ENCODE measurements at places on chromosomes 3 and 15. TPM values are rescaled to one million over a fixed set of nuclear protein-coding genes. Genes with fewer than 3 reads are reported as not detected.

The MAP6D1 gene
- 1.7 TPM for total RNA-seq

The BDH1 gene
- 20.7 TPM for total RNA-seq

The PSTPIP1 gene
- 129 TPM for total RNA-seq

The C3orf20 gene
- 0.12 TPM for total RNA-seq

The DPPA2 gene
- not detected for total RNA-seq

The RTP1 gene
- not detected for total RNA-seq

The PPP1R14D gene
- total RNA-seq, result not detected

The SERPINI2 gene
- not detected for total RNA-seq

The CHRNA3 gene
- not detected for total RNA-seq

The C2CD4A gene
- 0.65 TPM for total RNA-seq

The WDR76 gene
- total RNA-seq, result 11.9 TPM

The MYLK gene
- 2.1 TPM for total RNA-seq

The CADPS gene
- total RNA-seq, result not detected

- H3K36me3 ChIP-seq, result no peaks in the 10 kb centered on the region
Measured at GRCh38 chr3:156818273-156818651, 7.9 kb upstream of the LEKR1 start.

DNA sequence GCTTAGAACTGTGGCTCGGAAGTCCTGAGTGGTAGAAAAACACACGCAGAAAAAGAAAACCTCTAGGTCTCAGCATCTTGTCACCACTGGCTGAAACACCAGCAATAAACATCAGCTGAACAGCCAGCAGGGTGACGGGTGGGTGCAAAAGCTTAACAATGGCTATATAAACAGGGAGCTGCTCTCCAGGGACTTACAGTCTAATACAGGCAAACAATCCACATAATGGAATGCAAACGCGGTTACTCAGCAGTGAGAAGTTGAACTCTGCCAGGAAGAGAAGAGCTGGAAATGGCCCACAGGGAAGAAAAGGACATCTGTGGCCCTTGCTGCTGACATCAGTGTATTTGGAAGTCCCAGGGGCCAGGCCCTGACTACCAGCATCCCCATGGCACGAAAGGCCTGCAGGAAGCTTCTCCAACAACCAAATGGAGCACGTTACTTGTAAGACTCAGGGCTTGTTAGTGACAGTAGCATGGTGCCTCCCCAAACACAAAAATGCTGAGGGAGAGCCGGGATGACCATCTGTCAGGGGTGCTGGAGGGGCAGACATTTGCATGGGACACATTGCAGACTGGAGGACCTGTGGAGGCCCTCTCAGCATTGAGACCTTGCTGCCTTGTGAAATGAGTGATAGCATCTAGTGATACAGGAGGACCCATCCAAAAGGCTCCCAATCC is 3.0 kb downstream of the HEG1 start:
- peaks cover 13% of the 10 kb centered on the region for H3K36me3 ChIP-seq
- no peak for DNase-seq
- H3K4me1 ChIP-seq, result peaks cover 65% of the 10 kb centered on the region
- H3K27me3 ChIP-seq, result no peaks in the 10 kb centered on the region
- H3K4me3 ChIP-seq, result peak overlapping the region; percentile 98
- peak overlapping the region; percentile 99 for H3K27ac ChIP-seq

DNA sequence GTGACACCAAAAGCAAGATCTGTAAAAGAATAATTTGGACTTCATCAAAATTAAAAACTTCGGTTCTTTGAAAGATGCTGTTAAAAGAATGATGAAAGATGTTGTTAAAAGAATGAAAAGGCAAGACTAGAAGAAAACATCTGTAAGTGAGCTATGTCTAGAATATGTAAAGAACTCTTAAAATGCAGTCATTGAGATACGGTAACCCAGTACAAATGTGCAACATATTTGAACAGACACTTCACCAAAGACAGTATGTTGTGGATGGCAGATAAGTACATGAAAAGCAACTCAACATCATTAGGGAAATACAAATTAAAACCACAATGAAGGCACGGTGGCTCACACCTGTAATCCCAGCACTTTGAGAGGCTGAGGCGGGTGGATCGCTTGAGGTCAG is 139.5 kb downstream of the LRIG1 start:
- no peak for DNase-seq
- peaks cover 2% of the 10 kb centered on the region for H3K4me1 ChIP-seq
- H3K4me3 ChIP-seq, result no peak overlapping the region
- H3K27me3 ChIP-seq, result no peaks in the 10 kb centered on the region
- no peak overlapping the region for H3K27ac ChIP-seq

DNA sequence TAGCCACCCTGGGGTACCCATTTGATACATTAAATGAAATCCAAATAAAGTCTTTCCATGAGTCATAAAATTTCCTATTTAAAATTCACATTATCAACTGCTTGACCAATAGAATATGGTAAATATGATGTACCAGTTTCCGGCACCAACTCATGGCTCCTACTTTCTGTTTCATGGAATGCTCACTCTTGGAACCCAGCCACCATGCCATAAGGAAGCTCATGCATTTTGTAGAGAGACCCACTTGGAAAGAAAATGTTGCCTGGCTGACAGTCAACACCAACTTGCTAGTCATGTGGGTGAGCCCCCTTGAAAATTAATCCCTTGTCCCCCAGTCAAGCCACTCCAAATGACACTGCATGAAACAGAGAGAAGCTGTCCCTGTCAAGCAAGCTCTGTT is 57.2 kb downstream of the WWTR1 start:
- DNase-seq, result no peak
- no peak overlapping the region for H3K4me3 ChIP-seq
- H3K36me3 ChIP-seq, result no peaks in the 10 kb centered on the region

DNA sequence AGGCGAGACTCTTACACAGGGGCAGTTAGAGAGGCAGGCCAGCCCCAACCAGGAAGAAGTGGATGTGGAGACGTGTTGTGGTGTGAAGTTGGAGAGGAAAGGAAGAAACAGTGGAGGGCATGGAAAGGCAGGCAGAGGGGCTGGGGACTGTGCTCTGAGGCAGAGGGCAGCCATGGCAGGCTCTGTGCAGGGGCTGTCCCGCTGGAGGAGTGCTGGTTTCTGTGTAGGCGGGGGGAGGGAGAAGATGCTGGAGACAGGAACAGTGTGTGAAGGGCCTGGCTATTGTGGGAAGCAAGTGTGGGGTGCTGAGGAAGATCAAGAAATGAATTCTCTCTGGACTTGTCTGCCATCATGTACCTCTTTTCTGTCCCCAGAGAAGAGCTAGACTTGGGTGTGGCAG is 21.0 kb downstream of the SNAPC5 start:
- peaks cover 2% of the 10 kb centered on the region for H3K36me3 ChIP-seq
- no peak for DNase-seq
- peak overlapping the region; percentile 96 for H3K27ac ChIP-seq
- H3K4me3 ChIP-seq, result no peak overlapping the region
- peaks cover 31% of the 10 kb centered on the region for H3K4me1 ChIP-seq

DNA sequence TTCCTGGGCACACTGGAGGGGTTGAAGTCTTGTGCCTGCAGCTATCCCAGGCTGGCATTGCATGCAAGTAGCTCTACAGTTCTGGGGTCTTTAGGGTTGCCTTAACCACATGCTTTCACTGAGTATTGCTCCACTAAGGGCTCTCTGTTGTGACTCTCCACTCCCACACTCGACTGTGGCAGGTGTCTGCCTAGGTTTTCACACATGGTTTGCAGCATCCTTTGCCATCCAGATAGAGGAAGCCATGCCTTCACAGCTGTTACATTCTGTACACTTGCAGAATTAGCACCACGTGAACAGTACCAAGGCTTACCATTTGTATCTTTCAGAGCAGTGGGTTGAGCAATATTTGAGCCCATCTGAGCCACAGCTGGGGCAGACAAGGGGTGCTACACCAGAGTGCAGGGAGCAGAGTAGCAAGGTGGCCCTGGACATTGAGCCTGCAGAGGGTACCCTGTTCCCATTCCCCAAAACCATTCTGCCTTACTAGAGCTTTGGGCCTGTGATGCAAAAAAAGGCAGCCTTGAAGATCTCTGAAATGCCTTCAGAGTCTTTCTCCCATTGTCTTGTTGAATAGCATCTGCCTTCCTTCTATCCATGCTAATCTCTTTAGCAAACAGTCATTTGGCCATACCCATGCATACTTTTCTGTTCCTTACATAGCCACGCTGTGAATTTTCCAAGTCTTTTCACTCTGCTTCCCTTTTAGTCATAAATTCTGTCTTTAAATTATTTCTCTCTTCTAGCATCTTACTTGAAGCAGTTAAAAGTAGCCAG is 95.2 kb upstream of the PLCL2 start:
- peaks cover 2% of the 10 kb centered on the region for H3K36me3 ChIP-seq
- no peak for DNase-seq
- H3K4me1 ChIP-seq, result peaks cover 8% of the 10 kb centered on the region
- peaks cover 12% of the 10 kb centered on the region for H3K27me3 ChIP-seq

- H3K27ac ChIP-seq, result peak overlapping the region; percentile 41
- H3K4me1 ChIP-seq, result peaks cover 5% of the 10 kb centered on the region
- peaks cover 13% of the 10 kb centered on the region for H3K27me3 ChIP-seq
- no peak overlapping the region for H3K4me3 ChIP-seq
Measured at GRCh38 chr3:149566292-149566975, 91.4 kb downstream of the WWTR1 start.

DNA sequence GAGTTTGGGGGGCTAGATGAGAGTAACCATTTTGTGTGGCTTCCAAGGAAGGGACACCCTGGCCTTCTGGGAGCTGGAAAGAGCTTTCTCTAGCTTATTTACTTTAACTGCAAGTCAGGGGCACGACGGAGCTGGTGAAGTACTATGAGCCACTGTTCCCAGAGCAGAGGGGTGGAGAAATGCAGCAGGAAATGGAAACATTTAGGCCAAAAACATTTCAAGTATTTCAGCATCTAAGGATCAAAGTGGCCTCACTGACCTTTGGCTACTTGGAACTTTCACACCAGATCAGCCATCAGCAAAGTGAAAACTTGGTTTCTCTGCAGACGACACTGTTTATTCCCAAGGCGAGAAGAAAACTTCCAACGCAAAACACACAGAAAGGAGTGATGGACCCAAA is 7.9 kb downstream of the DGKG start:
- peaks cover 3% of the 10 kb centered on the region for H3K36me3 ChIP-seq
- no peak overlapping the region for H3K4me3 ChIP-seq
- H3K27ac ChIP-seq, result no peak overlapping the region
- no peak for DNase-seq
- H3K27me3 ChIP-seq, result peaks cover 39% of the 10 kb centered on the region

- H3K4me1 ChIP-seq, result peaks cover 4% of the 10 kb centered on the region
- peaks cover 66% of the 10 kb centered on the region for H3K27me3 ChIP-seq
- no peak for DNase-seq
- H3K27ac ChIP-seq, result no peak overlapping the region
- H3K4me3 ChIP-seq, result no peak overlapping the region
Measured at GRCh38 chr15:88748081-88748480, 55.2 kb upstream of the ACAN start.

- H3K36me3 ChIP-seq, result no peaks in the 10 kb centered on the region
- H3K4me1 ChIP-seq, result no peaks in the 10 kb centered on the region
- no peak overlapping the region for H3K27ac ChIP-seq
- no peaks in the 10 kb centered on the region for H3K27me3 ChIP-seq
Measured at GRCh38 chr3:82973791-82974190, 1212.3 kb upstream of the GBE1 start.

- H3K4me1 ChIP-seq, result peaks cover 15% of the 10 kb centered on the region
- no peak for DNase-seq
Measured at GRCh38 chr15:67185621-67186225, 68.7 kb downstream of the AAGAB start.

DNA sequence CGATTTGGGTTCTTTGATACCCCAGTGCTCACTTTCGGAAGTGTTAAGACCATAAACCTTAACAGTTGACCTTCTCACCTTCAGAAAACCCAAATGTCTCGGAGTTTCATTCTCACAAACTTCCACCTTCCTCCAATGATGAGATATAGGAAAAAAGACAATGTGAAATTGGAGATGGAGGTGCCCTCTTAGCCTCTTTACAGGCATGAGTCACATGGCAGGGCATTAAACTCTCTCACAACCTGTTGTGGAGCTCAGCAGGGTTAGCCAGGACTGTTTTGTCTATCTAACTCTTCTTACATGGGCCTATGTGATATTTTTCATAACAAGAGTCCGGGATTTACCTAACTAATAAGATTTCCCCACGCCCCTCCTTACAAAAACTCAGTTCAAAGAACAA is 10.7 kb downstream of the AGTR1 start:
- H3K4me3 ChIP-seq, result no peak overlapping the region
- no peaks in the 10 kb centered on the region for H3K4me1 ChIP-seq
- DNase-seq, result no peak
- no peaks in the 10 kb centered on the region for H3K27me3 ChIP-seq

DNA sequence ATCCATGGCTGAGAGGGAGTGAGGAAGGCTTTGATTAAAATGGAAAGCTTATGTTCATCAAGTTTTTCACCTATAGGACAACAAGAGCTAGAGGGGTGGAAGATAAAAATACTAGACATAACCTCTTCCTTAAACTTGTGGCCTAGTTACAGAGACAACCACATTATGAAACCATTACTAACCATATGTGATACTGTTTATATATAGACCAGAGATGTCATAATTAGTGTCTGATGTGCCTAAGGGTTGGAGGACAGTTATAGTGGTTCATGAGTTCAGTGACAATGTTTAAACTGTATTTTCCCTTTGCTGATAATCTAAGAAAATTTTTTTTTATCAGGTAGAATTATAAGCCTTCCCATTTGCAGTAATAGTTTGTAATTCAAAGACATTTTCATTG is 23.7 kb downstream of the PHLDB2 start:
- peaks cover 4% of the 10 kb centered on the region for H3K36me3 ChIP-seq
- no peak for DNase-seq

- H3K4me3 ChIP-seq, result no peak overlapping the region
- H3K27me3 ChIP-seq, result peaks cover 29% of the 10 kb centered on the region
- no peak for DNase-seq
- no peaks in the 10 kb centered on the region for H3K4me1 ChIP-seq
- no peak overlapping the region for H3K27ac ChIP-seq
Measured at GRCh38 chr3:156171281-156172267, 51.2 kb downstream of the KCNAB1 start.
